Activated T-helper 1 cell treated with Interleukin-2 at 50 U/mL for 16 hours (primary cell): ENCODE measurements at places on chromosomes 16 and 17.

DNA sequence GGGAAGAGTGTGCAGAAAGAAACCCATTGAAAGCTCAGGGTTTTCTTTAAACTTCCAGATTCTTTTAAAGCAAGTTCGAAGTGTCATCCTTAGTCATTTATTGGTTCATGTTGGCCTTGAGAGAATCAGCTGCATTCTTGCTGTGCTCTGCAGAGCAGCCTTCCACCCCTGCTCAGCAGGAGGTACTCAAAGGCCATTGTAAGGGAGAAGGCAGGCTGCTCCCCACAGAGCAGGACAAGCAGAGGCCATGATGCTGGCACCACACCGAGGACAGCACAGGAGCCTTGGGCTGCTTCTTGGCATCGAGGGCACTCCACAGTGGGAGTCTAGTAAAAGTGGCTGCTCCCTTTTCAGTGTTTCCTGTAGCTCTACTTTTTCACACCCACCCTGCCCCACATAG, 29.6 kb downstream of the NMT1 start:
- no peak for DNase-seq

GRCh38 chr17:31560616-31561235, 169.3 kb downstream of the RAB11FIP4 start:
- no peak for DNase-seq

DNA sequence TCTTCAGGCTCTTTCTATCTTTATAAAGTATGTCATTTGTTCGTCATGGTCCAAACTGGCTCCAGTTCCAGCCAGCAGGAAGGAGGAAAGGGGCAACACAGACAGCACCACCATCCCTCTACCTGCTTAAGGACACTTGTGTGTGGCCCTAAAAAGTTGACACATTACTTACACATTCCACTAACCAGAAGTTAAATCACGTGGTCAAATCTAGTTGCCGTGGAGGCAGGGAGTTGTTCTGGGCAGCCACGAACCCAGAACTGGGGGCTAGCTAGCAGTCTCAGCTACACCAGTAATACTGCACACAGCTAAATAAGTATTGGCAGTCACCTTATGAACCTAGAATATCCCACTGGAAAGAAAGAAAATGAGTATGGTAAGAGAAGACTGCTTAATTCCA, 104.2 kb downstream of the SNX11 start:
- no peak for DNase-seq

GRCh38 chr16:66751053-66751302, 431 bp downstream of the DYNC1LI2 start:
- no peak for DNase-seq

GRCh38 chr16:57944970-57945739, 25.8 kb downstream of the CNGB1 start:
- no peak for DNase-seq

- DNase-seq: no peak
Measured at GRCh38 chr17:49193513-49194296, 16.7 kb downstream of the GNGT2 start.

GRCh38 chr17:11001651-11002050, 163.8 kb upstream of the PIRT start:
- DNase-seq: no peak

DNA sequence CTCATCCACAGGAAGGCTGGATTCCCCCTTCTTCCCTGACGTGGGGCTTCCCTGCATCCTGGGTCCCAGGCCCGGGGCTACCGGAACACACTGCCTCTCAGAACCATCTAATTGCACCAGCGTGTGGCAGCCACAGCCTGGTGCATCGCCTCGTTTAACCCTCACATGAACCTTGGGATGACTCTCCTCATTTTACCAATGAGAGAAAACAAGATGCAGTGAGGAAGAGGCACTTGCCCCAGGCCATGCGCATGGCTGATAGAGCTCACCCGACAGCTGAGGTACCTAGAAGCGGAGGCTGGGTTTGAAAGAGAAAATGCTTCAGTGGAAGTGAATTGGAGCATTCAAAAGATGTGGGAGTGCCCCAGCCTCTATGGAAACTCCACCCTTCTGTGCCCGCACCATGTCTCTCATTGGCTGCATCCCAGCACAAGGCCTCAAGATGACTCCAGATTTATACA, 162.3 kb downstream of the KATNIP start:
- DNase-seq: no peak

- DNase-seq: no peak
Measured at GRCh38 chr17:58741121-58741625, 14.5 kb upstream of the PPM1E start.

DNA sequence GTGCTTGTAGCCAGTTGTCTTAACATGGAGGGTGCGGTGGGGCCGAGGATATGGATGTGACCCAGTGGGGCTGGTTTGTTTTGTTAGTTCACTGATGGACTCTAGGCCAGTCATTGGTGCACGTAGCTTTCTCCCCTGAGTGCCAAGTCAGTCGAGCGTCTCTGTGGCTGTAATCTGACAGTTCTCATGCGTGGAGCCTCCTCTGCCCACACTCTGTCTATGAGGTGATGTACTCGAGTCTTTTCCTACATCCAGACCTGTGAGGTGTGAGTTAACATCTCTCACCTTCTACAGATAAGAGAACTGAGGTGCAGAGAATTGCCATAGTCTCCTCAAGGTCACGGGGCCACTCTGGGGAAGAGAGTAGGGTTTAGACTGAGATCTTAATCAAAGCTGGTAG, 90.2 kb downstream of the MARCHF10 start:
- DNase-seq: no peak

DNA sequence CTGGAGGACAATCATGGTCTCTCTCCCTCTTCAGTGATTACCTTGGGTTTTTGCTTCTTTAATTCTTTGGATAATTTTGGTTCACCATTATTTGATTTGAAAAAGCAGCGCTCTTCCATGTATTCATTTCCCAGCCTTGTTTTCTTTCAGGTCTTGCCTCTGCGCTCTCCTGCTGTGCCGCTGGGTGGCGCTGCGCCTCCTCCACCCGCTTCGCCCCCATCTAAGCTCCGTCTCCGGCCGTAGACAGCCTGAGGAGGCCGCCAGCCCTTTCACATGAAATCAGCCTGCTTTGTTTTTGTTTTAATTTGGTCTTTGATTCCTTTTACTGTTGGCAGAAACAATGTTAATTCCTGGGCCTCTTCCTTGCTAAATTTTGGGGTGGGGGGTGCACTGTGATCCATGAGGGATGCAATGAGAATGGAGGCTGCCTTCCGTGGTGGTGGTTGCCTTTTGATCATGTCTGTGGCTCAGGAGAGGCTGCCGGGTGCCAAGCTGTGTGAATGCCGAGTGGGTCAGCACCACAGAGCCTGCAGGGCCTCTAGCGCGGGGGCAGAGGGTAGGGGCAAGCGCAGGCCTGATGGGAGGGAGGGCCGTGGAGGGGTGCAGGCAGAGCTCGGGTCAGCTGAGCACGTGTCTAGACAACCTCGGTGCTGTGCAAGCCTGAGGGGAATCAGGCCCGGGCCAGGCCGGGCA, 64.1 kb downstream of the PLD6 start:
- peak; percentile 22 for DNase-seq

- peak; percentile 30 for DNase-seq
Measured at GRCh38 chr17:32659419-32659842, 172.6 kb downstream of the CDK5R1 start.

DNA sequence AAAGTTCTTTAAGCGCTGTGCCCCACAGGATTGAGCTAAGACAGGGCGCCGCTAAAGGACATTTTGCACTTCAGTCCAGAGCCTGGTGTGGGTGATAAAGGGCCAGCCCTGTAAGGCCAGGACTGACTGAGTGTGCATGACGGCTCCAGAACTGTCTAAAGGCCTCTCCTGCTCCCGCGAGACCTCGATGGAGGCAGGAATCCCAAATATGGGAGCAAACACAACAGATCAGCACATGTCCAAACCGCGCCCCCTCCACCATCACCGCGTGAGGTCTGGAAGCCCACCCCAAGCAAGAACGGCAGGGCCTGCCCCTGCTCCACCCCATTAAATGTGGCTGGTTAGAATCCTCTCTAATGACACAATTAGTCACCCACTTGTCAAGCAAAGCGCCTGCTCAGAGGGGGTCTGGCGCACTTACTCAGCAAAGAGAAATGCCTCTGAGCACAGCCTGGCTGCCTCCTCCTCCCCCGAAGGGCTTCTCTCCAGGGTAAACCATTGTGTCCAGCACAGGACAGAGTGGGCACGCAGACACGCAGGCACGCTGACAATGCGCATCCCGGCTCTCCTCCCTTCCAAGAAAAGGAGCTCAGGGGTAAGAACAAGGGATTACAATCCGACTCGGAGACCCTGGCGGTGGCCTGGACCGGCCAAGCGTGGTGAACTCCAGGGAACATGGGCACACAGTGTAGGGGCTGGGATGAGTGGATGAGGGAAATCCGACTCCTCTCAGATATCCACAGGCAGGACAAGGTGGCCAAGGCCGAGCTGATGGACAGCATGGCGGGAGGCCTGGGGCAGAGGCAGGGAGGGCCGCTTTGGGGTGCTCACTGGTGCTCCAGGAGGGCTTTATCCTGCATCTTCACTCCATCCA, 1.5 kb downstream of the MXRA7 start:
- DNase-seq: no peak

DNA sequence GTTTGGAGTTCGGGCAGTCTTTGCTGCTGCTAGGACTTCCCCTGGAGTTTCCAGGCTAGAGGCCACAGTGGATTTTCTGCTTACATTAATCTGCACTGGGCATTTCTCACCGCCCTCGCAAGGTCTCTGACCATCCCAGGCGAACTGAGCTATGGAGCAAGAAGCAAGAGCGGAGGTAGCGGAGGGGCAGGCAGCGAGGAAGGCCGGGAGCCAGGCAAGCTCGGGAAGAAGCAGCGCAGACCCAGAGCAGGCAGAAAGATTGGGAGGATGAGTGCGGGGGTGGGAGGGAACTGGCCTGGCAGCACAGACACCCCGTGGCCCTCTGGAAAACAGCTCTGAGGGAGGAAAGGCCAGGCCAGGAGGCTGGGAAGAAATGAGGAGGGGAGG, 3.8 kb downstream of the COTL1 start:
- DNase-seq: no peak

DNA sequence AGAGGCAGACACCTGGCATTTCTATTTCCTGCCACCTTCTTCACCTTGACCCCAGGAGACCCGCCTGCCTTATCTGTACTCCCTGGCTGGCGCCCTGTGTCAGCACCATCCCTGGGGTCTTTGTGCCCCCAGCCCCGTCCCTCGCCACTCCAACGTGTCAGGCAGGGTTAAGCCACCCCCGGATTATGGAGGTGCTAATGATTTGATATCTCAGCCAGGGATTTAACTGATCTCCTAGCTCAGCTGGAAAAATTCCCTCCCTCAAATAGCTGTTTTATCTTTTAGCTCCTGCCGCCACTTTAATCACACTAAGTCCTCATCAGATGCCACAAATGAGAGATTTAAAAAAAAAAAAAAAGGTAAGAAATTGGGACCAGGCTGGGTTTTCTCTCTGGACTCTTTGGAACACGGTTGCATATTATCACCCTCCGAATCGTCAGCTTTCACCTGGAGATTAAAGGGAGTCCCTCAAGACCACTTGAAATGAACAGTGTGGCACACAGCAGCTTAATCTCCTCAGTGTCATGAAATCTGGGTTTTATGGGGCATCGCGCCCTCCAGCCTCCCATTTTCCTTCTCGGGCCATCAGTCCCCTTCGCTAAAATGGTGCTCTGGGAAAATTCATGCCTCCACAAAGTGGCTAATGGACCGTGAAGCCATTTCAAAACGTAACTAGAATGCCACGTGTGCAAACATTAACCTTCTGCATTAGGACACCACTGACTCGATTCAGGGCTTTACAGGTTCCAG, 26.2 kb upstream of the WFDC1 start:
- DNase-seq: no peak

DNA sequence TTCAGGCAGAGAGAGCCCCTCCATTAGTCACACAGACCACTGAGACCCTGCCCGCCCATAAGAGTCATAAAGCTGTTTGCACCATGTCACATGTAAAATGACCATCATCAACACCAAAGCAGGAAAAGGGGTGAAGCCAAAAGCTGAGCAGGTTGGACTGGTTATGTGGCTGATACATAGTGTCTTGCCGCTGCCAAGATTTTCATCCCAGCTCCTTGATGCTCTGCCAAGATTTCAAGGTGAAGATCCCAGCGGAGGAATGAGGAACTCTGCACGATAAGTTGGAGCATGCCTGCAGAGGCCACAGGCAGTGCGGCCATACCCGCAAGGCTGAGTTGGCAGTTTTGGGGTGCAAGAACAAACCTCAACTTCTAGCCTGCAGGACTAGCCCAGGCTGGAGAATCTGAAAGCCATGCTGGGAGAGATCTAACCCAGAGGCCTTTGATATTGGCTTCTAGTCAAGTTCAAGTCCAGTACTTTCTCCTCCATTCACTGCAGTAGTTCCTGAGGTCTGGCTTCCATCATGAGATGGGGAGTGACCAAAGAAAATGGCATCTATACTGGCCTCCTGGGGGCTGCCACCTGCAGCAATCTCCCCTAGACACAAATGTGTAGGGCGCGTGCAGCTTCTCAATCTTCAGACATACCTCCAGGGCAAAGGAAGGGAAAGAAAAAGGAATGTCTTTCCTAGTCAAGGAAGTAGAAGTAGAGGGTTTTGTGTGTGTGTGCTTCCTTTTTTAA, 79.7 kb upstream of the NOL11 start:
- no peak for DNase-seq

GRCh38 chr17:30084788-30085187, 31.8 kb upstream of the NSRP1 start:
- no peak for DNase-seq

DNA sequence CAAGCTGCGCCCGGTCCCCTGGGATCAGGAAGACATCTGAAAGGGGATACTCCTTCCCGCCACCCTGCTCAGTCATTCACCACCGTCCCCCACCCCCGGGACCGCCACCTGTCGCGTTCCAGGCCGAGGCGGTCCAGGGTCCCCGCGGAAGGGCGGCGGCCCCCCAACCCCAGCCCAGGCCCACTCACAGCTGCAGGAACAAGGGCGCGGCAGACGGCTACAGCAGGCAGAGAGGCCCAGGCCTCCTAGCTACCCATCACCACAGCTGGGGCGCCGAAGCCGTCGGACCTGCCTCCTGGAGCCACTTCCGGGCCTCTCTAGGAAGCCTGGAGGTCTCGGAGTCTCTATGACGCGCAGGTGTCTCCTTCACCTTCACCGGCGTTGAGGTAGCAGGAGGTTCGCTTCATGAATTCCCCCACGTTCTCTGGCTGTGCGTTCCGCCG, at the start of gene SDR42E1:
SDR42E1 (minus strand) TSS at position 272 of the 443 bp plus-strand sequence. CDS start 10,612 bp downstream, outside the sequence.
- DNase-seq: peak; percentile 46

GRCh38 chr17:66602659-66603384, 232.1 kb upstream of the CACNG5 start:
- no peak for DNase-seq

GRCh38 chr16:75996491-75996890, 270.2 kb upstream of the CPHXL start:
- no peak for DNase-seq

DNA sequence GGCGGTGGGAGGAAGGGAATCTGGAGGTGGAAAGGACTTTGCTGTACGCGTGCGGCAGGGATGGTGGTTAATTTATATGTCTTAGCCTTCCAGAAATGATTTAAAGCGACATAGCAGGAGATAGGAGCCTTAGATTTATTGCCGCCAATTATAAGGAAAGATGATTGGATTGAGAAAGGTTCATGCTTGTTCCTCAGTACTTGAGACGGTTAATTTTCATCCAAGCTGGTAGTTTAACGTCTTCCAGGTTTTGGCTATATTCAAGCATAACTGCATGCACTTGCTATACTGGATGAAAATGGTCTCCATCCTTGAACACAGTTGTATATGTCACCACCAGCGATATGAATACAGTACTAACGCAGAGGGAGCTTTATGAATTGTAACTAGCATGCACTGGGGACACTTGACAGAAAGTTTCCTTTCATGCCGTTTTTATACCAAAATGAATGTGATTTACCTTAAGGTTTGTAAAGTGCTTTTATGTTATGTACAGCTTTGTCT, 610 bp upstream of the PEX12 start:
- no peak for DNase-seq
